Placental epithelial cell (primary cell): ENCODE measurements at places on chromosomes 7 and 10. TPM values are rescaled to one million over a fixed set of nuclear protein-coding genes. Genes with fewer than 3 reads are reported as not detected.

MYL7 gene
- total RNA-seq: 3.6 TPM in 1 of 2 replicates, not detected in the other

PRDX3 gene
- 52.6 and 105 TPM in 2 replicates for total RNA-seq

PPP1R9A gene
- 0.43 and 1.6 TPM in 2 replicates for total RNA-seq

PMS2 gene
- total RNA-seq: 20.3 and 26.7 TPM in 2 replicates

GIMAP2 gene
- total RNA-seq: not detected in 2 replicates

GNG11 gene
- total RNA-seq: under 0.01 TPM in 1 of 2 replicates, not detected in the other

AGBL3 gene
- 0.11 and 0.39 TPM in 2 replicates for total RNA-seq

OGDH gene
- total RNA-seq: 68.3 and 124 TPM in 2 replicates

WDFY4 gene
- total RNA-seq: not detected in 2 replicates

ABCC2 gene
- total RNA-seq: 2.5 and 3.9 TPM in 2 replicates

CH25H gene
- not detected in 2 replicates for total RNA-seq

BICC1 gene
- 0.39 TPM in 1 of 2 replicates, not detected in the other for total RNA-seq

PHKG1 gene
- 1.2 TPM in 1 of 2 replicates, not detected in the other for total RNA-seq

NME8 gene
- not detected in 2 replicates for total RNA-seq

THSD7A gene
- under 0.01 TPM in 1 of 2 replicates, not detected in the other for total RNA-seq

ASB15 gene
- 0.11 TPM in 1 of 2 replicates, not detected in the other for total RNA-seq

SLC13A4 gene
- total RNA-seq: not detected in 2 replicates

ANKRD30A gene
- total RNA-seq: not detected in 2 replicates
